ENCODE measurements at places on chromosomes 13 and 19.

DNA sequence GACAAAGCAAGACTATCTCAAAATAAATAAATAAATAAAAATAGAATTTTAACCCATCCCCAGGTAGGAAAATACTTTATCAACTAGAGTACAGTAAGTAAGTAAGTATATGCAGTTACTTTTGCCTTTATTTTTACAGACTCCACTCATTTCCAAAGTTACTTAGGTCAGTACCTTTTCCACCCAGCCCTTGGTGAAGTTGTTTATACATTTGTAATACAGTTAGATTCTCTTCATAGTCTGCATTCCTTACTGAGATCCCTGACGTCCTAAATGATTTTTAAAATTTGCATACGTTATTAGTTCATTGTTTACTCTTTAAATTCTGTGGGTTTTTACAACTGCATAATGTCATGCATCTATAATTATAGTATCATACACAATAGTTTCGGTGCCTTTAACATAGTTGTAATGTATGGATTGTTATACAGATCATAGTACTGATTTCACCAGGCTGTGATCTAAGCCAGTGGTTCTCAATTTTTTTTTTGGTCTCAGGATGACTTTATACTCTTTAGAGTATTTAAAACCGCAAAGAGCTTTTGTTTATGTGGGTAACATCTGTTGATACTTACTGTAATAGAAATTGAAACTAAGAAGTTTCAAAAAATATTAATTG is 10.4 kb downstream of the SETDB2 start:
- DNase-seq = no peak

GRCh38 chr13:95874286-95874685 is 178.9 kb downstream of the UGGT2 start:
- no peak for DNase-seq

DNA sequence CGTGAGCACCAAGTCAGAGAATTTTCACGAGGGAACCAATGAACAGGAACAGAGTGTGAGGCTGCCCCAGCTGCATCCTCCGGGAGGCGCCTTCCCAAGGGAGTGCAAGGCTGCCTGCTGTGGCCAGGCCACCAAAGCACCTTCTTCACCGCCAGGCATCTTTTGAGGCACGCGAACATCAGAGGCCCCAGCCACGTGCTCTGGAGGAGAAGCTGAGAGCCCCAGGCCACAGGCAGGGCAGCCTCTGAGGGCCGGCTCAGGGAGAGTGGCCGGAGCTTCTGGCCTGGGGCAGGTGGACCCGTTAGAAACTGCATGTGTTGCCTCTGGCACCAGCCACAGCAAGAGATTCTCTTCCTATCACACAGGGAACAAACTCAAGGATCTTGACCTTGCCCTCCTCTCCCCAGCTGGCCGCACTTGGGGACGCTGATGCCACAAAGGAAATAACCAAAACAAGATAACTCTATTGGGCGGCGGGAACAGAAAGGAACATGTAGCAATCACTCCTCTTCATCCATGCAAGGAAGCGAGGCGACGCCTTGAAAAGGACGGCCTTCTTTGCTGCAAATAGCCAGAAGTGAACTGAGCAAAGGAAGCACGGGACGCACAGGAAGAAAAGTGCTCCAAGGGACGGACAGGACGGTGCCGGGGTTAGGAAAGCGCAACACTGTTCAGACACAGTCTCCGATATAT is 19.9 kb downstream of the GAS6 start:
- DNase-seq = no peak

DNA sequence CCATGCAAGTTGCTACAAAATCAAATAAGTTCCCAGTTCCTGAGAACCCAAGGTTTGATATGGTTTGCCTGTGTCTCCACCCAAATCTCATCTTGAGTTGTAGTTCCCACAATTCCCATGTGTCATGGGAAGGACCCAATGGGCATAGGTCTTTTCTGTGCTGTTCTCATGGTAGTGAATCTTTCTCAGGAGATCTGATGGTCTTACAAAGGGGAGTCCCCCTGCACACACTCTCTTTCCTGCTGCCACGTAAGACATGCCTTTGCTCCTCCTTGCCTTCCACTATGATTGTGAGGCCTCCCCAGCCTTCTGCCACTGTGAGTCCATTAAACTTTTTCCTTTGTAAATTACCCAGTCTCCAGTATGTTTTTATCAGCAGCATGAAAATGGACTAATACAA is 28.5 kb upstream of the TSHZ3 start:
- DNase-seq = no peak

DNA sequence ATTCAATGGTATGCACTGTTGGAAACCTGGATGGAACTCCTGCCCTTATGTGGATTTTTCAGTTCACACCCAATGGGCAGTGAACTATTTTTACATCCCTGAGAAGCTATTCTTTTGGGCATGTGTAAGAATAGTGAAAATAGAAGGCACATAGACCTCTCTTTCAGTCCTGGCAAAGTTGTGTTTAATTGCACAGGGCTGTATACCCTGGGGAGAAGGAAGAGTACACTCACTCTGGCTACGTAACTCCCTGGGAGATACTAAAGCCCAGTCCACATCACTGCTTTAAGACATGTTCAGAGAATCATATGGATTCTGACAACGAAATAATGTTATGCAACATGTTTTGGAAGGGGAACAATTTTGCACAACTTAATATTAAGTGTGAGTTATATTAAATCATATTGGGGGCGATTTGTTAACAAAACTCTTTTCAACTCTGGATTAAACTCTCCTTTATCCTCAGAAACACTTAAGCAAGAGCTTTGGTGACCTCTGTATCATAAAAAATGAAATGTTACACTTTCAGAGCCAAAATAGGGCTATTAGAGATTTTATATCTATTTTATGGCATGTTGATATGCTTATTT is 166.1 kb downstream of the DCT start:
- DNase-seq = no peak

DNA sequence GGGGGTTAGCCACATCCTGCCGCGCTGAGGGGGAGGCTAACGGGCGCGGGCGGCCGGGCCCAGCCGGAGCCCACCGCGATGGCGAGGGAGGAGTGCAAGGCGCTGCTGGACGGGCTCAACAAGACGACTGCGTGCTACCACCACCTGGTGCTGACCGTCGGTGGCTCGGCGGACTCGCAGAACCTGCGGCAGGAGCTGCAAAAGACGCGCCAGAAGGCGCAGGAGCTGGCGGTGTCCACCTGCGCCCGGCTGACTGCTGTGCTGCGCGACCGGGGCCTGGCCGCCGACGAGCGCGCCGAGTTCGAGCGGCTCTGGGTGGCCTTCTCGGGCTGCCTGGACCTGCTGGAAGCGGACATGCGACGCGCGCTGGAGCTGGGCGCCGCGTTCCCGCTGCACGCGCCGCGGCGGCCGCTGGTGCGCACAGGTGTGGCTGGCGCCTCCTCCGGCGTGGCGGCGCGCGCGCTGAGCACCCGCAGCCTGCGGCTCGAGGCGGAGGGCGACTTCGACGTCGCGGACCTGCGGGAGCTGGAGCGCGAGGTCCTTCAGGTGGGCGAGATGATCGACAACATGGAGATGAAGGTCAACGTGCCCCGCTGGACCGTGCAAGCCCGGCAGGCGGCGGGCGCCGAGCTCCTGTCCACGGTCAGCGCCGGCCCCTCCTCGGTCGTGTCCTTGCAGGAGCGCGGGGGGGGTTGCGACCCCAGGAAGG is 692 bp downstream of the RGS9BP start:
- DNase-seq = no peak

GRCh38 chr13:37029617-37030016 is 29.0 kb downstream of the EXOSC8 start:
- no peak for DNase-seq
